Stimulated activated CD8-positive, alpha-beta memory T cell treated with anti-CD3 and anti-CD28 coated beads, Interleukin-2, amount 100 ng/mL, for 48 hours (primary cell): ENCODE measurements at places on chromosomes 2 and 18.

GRCh38 chr2:67828066-67828465, 234.7 kb downstream of the C1D start:
- no peak for DNase-seq

- no peak for DNase-seq
Measured at GRCh38 chr18:46718501-46719341, 38.1 kb downstream of the ST8SIA5 start.

GRCh38 chr2:27353762-27354596, 2.6 kb downstream of the GTF3C2 start:
- DNase-seq, result no peak

DNA sequence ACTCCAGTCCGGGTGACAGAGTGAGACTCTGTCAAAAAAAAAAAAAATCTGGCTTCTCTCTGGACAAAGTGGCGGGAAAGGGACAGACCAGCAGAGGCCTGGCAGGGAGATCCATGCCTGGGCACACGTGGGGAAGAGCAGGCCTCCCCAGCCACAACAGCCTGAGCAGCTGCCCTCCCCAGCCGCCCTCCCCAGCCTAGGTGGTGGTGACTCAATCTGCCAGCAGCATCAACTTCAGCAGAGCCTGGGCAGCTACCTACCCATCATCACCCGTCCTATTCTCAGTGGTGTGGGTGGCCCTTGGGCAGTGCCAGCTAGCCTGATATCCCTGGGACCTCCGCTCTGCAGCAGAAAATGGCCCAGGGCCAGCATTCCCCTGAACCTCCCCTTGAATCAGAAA, 612.4 kb downstream of the FBXO15 start:
- no peak for DNase-seq

DNA sequence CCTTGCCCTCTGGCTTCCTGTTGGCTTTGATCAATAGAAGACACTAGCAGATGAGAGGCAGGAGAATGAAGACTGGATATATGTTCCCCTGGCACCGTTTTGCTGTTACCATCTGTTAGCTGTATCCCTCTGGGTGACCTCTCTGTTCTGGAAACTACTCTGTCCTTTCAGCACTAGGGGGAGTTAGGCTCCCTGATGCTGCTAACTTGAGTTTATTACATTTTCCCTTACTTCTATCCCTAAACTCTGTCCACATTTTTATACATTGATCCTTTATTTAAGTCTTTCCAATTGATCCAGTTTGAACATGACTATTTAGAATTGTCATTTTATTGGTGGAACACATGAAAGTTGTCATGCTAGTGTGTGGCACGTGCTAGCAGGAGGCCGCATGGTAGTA, 1014.3 kb upstream of the CDH2 start:
- DNase-seq, result no peak

DNA sequence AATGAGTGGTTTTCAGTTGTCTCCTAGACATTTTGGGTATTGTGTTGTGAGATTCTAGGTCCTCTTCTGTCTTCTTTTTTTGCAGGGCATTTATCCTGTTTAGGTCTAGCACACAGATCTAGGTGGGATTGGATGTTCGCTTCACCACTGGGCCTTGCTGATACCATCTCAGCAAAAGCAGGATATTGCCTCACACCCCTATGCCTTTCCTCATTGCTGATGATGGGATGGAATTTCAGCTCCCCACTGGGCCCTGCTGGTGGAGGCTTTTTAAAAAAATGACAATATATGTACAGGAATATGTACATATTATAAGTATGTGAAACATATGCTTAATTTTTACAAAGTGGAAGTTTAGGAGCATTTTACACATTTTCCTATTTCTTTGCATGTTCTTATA, 5.4 kb upstream of the TOGARAM2 start:
- DNase-seq, result no peak

- DNase-seq, result no peak
Measured at GRCh38 chr18:1050012-1050657, 145.5 kb downstream of the ADCYAP1 start.

GRCh38 chr2:158578703-158579330, 122.1 kb downstream of the PKP4 start:
- no peak for DNase-seq

- DNase-seq, result no peak
Measured at GRCh38 chr2:238409341-238410199, 17.2 kb upstream of the ASB1 start.

GRCh38 chr2:157327200-157327599, 1.6 kb upstream of the ERMN start:
- no peak for DNase-seq

DNA sequence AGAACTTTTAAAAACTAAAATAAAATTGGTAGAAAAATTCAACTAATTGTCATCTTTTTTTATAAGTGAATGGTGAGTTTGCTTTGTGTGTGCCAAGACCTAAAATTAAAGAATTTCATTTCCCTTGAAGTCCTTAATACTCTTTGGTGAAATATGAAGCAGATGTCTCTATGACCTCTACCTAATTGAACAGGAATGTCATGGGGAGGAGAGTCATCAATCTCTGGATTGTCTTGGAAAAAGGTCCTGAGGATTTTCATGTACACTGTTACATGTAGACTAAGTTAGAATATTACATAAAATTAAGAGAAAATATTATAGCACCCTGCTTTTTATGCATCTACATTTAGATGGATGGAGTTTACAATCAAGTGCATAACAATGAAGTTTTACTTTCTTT, 177.9 kb upstream of the LRP1B start:
- no peak for DNase-seq

DNA sequence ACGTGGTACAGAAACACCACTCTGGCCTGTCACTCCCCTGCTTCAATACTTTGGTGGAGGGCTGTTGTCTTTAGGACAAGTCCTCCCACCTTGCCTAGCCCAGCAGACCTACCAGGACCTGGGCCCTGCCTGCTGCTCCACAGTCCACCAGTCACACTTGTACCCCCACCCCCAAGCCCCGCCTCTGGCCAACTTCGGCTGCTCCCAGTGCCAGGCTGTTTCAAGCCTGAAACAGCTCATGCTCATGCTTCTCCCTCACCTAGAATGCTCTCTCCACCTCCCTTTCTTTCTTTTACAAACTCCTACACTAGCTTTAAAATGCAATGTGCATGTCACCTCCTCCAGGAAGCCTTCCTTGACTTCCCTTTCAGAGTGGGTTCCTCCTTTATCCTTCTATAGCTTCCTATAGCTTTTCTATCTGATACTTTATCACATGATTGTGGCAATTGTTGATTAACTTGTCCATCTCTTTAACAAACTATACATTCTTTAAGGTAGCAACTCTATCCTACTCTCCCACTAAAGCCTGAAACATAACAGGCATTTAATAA, 4.8 kb upstream of the OXER1 start:
- DNase-seq, result no peak

GRCh38 chr2:58788402-58788801, 547.3 kb upstream of the FANCL start:
- no peak for DNase-seq

DNA sequence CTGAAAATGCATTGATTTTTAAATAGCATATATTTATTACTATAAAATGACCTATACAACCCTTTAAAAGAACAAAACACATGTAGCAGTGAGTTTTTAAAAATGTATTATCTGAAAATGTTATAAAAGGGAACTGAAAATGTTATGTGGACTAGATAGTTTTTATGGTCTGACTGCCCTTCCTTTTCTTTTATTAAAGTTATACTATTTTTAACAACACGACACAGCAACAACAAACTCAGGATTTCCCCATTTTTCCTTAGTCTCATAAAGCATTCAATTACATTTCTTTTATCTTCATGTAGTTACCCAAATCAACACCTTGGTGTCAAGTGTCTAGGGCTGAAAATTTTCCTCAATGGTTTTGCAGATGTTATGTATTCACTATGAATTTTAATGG, 132.8 kb upstream of the TMEFF2 start:
- DNase-seq, result no peak

- DNase-seq, result no peak
Measured at GRCh38 chr18:25284281-25284680, 67.7 kb downstream of the ZNF521 start.

DNA sequence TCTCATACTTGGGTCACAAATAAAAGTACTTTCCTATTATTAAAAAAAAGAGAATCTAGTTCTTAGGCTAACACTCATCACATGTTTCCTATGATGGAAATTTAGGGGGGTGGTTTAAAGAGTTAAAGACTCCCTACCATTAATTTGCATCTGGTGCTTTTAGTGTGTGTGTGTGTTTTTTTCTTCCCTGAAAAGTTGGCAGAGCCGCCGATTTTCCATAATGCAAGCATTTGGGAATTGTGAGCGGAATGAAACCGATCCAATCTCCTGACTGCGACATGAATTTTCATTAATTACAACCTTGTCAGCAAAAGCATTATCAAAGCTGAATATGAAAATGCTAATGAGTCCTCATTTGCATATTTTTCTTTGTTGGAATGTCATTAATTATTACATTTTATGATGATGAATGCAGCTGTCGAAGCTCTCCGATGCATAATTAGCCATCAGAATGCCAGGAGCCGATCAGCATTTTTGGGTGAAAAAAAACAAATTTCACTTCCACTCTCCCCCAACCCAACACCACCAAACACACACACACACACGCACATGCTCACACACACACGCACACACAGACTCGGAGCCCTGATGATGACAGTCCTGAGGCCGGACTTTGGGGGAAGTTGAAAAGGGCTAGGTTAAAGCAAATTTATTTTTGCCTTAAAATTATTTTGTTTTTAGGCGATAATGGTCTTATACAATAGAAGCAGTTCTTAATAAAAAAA, 165.4 kb downstream of the TCF4 start:
- no peak for DNase-seq

GRCh38 chr2:177397481-177398289, 5.1 kb downstream of the AGPS start:
- no peak for DNase-seq

DNA sequence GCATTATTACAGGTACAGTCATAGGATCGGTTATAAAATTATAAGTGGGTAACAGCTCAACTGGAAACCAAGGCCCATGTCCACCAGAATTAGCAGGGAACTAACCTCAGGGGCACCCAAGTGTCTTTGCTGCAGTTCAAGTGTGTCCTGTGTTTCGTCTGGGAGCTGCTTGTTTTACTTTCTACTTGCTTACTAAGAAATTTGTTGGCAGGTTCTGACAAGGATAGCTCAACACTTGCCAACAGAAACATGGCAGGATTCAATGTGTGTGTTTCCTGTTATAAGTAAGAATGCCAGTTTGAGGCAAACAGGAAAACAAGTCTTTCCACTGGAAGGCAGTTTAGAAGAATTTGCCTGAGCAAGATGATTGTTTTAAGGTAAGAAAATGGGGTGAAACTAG, 104.5 kb downstream of the EPHA4 start:
- no peak for DNase-seq

DNA sequence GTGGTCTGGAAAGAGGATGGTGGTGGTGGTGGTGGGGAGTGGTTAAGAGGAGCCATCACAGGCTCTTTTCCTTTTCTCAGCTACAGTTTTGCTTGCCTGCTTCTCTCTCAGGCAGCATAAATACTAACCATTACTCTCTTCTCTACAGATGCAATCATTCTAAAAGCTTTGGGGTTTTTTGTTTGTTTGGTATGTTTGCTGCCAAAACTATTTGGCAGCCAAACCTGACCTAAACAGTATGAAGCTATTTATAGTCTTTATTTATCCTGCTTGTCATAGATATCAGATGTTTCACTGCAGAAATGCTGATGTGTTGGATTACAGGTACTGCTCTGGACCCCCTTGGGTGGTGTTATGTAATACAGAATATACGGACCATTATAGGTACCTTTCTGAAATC, 15.3 kb downstream of the SIX3 start:
- DNase-seq, result no peak

DNA sequence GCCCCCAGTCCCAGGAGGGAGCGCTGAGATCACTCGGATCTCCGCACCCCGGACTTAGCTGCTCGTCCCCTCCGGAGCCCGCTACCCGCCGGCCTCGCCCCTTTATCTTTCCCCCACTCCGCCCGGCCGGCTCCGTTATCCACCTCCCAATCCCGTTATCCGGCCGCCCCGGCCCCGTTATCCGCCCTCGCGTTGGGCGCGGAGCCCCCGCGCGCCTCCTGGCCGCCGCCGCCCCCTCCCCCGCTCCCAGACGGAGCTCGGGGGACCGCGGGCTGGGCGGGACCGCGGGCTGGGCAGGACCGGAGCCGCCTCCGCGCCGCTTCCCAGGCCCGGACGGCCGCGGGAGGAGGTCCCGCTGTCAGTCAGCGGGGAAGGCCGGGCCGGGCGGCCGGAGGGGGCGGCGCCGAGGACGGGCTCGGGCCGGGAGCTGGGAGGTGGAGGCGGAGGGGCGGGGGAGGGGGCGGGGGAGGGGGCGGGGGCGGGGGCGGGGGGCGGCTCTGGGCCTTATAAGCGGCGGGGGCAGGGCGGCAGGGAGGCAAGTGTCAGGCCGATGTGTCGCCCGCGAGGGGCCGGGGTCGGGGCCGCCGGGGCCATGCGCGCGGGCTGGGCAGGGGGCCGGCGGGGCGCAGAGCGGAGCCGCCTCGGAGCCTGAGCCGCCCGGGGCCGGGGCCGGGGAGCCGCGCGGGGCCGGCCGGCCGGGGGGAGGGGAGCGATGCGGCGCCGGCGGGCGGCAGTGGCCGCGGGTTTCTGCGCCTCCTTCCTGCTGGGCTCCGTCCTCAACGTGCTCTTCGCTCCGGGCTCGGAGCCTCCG, at the start of gene PKDCC:
Gene PKDCC (plus strand): TSS at position 534 of the 811 bp plus-strand sequence. CDS start 179 bp downstream, at position 713.
- no peak for DNase-seq

- no peak for DNase-seq
Measured at GRCh38 chr2:202782940-202783558, 88.5 kb downstream of the ICA1L start.

DNA sequence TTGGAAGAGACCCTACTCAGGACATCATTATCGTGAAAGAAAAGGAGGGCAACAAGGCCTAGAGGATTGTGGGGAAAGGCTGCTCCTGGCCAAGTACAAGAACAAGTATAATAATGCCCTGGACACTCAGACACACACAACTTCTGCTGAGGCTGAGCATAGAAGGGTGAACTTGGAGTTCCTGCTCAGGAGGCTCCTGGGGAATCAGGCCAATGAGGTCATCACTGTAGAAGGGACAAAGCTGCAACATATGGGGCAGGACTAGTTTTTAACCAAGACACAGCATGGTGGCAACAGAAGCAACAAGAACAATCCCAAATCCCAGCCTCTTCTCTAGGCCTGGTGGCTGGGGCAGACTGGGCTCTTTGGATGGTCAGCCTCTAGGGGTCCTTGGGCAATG, 102.6 kb downstream of the POLR1A start:
- DNase-seq, result no peak

GRCh38 chr2:217065012-217065290, 205.1 kb upstream of the TNP1 start:
- no peak for DNase-seq
